Stimulated activated CD4-positive, alpha-beta T cell treated with anti-CD3 and anti-CD28 coated beads, Interleukin-2, amount 100 ng/mL, for 24 hours (primary cell): ENCODE measurements at places on chromosomes 3 and 15.
A peak's percentile ranks its signal among the peaks of the same experiment; 100 is the strongest.

DNA sequence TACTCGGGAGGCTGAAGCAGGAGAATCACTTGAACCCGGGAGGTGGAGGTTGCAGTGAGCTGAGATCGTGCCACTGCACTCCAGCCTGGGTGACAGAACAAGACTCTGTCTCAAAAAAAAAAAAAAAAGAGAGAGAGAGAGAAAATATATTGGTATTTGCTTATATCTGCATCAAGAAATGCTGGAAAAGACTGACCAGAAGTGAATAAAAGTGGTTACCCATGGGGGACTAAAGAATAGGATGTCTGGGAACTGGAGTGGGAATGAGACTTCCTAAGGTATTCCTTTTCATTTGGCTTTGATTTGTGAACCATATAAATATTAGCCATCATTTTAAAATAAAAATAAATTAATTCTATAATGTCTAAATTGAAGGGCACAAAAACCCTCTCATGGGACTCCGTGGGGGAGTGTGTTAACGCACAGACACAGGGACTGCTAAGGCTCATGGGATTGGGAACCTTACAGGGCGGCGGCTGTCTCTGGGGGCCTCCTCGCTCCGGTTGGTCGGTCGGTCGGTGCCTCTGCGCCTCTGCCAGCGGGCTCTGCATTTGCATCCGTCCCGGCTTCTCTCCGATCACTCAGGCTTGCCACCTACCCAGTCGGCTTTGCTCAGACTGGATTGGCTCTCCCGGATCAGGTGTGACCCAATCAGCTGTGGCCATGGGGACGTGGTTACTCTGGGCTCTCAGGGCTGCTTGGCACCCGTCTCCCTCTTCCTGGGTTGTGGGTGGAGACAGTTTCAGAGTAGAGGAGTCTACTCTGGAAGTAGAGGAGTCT is 12.7 kb upstream of the TSPAN3 start:
- DNase-seq = peak; percentile 58

DNA sequence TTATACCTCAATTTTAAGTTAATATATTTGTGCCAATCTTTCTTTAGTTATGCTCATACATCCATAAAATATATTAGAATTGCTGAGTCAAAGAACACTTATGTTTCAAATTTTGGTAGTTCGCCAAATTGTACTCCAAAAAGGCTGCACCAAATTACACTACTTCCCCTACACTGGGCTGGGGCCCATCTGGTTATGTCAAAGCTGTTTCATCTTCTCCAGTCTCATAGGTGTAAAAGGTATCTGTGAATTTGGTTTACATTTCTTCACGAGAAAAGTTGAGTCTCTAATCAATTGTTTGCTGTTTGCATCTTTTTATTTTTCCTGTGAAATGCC is 706 bp downstream of the FSIP1 start:
- DNase-seq = no peak

GRCh38 chr3:40871394-40871793 is 327.9 kb upstream of the CTNNB1 start:
- DNase-seq = no peak

DNA sequence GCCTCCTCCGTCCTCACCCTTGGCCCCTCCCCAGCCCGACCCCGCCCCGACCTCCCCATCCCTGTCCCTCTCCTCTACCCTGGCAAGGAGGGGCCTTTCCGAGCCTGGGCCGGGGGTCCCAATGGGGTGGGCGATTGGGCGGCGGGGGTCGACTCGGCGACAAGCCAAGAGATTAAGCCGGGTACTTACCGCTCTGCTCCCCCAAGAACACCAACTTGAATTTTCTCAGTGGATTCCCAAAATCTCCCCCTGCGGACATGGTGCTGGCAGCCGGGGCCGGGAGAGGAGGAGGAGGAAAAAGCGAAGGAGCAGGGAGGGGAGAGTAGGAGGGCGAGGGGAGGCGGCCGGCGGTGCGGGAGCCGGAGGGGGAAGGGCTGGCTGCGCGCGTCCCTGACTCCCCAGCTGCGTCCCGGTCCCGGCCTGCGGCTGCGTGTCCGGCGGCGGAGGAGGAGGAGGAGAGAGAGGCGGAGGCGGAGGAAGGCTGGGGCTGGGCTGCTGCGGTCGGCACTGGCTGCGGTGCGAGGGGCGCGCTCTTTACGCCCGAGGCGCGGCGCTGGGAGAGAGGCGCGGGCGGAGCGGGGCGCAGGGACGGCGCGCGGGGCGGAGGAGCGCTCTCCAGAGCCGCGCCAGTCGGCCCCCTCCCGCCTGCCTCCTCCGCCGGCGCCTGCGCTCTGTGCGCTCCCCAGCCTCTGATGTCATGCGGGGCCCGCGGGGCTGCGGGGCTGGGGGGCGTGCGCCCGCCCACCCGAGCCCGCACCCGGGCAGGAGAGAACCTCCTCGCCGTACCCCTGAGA is at the start of gene RAB6B:
Gene RAB6B (minus strand): TSS at position 675 of the 794 bp plus-strand sequence. CDS start 416 bp downstream, at position 259.
- no peak for DNase-seq
